CD14-positive monocyte (primary cell): ENCODE measurements at places on chromosomes 16 and 17.
A peak's percentile ranks its signal among the peaks of the same experiment; 100 is the strongest.

GRCh38 chr16:88430524-88431446, 22.3 kb upstream of the ZFPM1 start:
- DNase-seq = peak; percentile 55

- DNase-seq = no peak
Observed at GRCh38 chr17:31390748-31391495, 553 bp upstream of the RAB11FIP4 start.

DNA sequence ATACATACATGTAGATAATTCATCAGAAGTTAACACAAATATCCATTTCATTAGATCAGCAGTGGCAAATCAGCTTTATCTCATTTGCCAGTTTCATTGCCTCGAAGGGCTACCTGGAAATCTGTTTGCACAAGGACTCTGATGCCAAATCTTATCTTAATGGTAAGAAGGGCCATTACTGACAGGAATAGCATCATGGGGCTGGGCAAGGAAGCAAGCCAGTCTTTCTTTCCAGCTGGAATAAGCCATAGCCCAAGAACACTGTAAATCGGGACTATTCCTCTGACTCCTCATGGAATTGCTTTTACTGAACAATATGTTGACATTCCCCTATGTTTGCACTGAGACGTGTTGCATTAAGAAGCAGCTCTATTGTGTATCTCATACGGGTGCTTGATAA, 101.4 kb upstream of the CLEC3A start:
- no peak for DNase-seq

DNA sequence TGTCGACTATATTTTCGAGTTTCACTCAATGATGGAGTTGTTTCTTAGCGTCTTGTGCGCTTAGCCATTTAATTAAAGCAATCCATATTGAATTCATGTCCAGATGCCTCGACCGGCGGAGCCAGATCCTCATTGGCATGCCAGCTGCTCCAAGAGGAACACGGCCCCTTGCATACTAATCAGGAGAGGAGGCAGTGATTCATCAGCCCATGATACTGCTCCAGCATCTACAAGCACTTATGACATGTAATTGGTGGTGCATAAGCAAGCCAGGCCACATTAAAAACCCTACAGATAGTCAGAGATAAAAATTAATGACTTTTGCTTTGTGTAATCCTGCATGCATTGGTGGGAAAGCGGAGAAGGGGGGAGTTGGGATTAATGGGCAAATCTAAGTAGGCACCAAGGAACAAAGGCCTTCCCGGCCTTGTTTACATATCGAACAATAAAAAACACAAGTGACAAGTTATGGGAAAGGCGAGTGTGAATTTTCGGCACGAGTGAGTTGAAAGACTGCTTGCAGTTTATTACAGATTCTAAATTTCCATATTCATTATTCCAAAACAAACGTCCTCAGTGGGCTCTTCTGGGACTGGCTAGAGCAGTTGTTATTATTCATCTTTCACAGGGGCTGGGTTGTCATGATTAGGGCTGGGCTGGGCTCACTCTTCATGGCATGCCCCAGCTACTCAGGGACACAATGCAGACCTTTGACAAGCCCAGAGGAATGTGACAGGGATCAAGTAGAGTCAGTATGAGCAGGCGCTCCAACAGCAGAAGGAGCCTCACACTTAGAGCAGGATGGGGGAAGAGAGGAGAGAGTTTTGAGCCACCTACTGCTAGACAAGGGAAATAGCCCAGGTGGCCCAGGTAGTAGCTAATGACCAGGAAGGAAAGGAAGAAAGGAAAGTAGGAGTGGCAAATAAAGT, 281.7 kb upstream of the ZFHX3 start:
- no peak for DNase-seq

- DNase-seq = no peak
Observed at GRCh38 chr16:8893426-8893825, 11.3 kb downstream of the LITAFD start.
